ENCODE measurements at places on chromosomes 12 and 14. TPM values are rescaled to one million over a fixed set of nuclear protein-coding genes. Genes with fewer than 3 reads are reported as not detected.

TCL1A gene
- total RNA-seq = not detected

FLRT2 gene
- total RNA-seq = 9.8 TPM

INF2 gene
- total RNA-seq = 16.3 TPM

NUAK1 gene
- 9.4 TPM for total RNA-seq

B4GALNT1 gene
- total RNA-seq = 77.3 TPM
